H9 (cell line): ENCODE measurements at places on chromosomes 3 and 15. TPM values are rescaled to one million over a fixed set of nuclear protein-coding genes. Genes with fewer than 3 reads are reported as not detected.

GRCh38 chr3:105375750-105376511 lies 9.2 kb downstream of the ALCAM start:
- no peak overlapping the region for H3K27ac ChIP-seq
- no peak for DNase-seq
- no peaks in the 10 kb centered on the region for H3K4me1 ChIP-seq
- no peaks in the 10 kb centered on the region; the same call in 2 of the 3 replicates for H3K36me3 ChIP-seq
- no peak overlapping the region for H3K4me3 ChIP-seq
- no peaks in the 10 kb centered on the region for H3K27me3 ChIP-seq

EXD1 gene
- not detected in 2 replicates for total RNA-seq

CLRN1 gene
- not detected in 2 replicates for total RNA-seq

ADAM10 gene
- total RNA-seq = 150 and 159 TPM in 2 replicates

DNA sequence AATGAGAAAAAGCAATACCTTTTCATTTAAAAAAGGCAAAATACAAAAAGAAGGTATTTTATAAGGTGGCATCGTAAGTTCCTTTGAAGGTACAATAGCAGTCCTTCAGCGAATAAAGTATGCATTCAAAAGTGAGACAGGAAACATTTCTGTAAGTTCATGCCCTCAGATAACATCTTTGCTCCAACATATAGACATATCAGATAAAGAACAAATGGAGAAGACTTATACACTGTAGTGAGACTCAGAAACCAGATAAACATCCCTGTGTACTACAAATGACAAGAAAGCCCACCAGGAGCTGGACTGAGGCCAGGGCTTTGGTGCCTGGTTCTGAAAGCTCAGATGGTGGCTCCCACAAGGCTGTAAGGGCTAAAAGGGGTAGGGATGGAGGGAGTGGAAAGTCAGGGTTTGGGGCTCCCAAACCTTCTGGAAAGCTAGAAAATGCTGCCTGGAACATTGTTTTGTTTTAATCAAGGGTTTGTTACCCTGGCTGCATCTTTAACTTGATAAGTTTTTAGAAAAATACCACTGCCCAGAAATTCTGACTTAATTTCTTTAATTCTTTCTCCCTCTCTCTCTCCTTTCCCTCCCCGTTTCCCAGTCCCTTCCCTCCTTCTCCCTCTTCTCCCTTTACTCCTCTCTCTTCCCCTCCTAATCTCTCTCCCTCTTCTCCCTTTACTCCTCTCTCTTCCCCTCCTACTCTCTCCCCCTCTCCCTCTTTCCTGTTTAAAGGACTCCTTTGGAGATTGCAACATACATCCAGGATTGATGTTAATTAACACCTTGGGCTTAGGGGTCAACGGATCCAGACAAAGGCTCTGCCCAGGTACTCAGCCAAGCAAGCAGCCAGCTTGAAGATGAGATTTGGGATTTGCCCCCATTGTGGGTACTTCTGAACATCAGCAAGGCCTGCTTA lies 126.1 kb downstream of the AQP9 start:
- H3K36me3 ChIP-seq = no peaks in the 10 kb centered on the region
- DNase-seq = no peak
- no peak overlapping the region for H3K27ac ChIP-seq
- H3K4me1 ChIP-seq = peaks cover 14% of the 10 kb centered on the region; the same call in 1 of the 2 replicates
- H3K4me3 ChIP-seq = no peak overlapping the region

MESP2 gene
- 0.28 TPM in 1 of 2 replicates, not detected in the other for total RNA-seq

- no peak overlapping the region for H3K27ac ChIP-seq
- no peaks in the 10 kb centered on the region for H3K27me3 ChIP-seq
Measured at GRCh38 chr3:65078748-65079147, 390.9 kb upstream of the ADAMTS9 start.

DNA sequence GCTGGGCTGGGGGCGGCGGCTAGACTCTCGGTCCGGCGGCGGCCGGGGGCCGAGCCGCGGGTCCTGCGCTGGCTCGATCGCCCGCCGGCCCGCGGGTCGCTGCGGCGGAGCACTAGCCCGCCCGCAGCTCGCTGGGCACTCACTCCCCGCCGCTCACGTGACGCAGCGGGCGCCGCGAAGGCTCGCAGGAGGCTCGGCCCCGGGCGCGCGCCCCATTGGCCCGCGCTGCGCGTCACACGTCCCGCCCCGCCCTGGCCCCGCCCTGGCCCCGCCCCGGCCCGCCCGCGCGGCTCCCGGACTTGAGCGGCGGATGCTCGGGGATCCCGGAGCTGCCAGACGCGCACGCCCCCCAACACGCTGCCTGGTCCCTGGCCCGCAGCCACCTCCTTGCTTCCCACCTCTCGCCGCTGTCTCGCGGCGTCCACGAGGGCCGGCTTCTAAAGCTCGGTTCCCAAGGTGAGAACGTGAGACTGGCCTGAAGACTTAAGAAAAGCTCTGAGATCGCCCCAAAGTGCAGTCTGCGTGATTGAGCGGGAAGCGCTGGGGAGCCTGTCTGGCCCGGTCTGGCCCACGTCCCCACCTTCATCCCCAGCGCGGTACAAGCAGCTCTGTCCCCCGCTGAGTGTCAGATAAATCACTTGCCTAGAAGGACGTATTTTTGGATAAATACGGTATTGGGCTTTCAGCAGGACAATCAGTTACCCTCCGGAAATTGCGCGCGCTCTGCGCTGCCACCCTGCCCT lies at the start of gene KLF15:
KLF15 (minus strand) TSS at position 114 of the 743 bp plus-strand sequence. CDS start 4,486 bp downstream, outside the sequence.
- H3K4me1 ChIP-seq = peaks cover 4% of the 10 kb centered on the region; the same call in 1 of the 2 replicates
- H3K27me3 ChIP-seq = no peaks in the 10 kb centered on the region; the same call in 1 of the 2 replicates
- H3K27ac ChIP-seq = no peak within 1 kb of the TSS
- peak; percentile 90 for DNase-seq
- H3K36me3 ChIP-seq = no peaks in the 10 kb centered on the region; the same call in 1 of the 2 replicates

- no peak overlapping the region; the same call in 2 of the 3 replicates for H3K4me3 ChIP-seq
- H3K4me1 ChIP-seq = no peaks in the 10 kb centered on the region
- no peak for DNase-seq
- H3K27me3 ChIP-seq = no peaks in the 10 kb centered on the region
- no peaks in the 10 kb centered on the region for H3K36me3 ChIP-seq
Measured at GRCh38 chr3:122102191-122102935, 47.2 kb downstream of the CD86 start.

DNA sequence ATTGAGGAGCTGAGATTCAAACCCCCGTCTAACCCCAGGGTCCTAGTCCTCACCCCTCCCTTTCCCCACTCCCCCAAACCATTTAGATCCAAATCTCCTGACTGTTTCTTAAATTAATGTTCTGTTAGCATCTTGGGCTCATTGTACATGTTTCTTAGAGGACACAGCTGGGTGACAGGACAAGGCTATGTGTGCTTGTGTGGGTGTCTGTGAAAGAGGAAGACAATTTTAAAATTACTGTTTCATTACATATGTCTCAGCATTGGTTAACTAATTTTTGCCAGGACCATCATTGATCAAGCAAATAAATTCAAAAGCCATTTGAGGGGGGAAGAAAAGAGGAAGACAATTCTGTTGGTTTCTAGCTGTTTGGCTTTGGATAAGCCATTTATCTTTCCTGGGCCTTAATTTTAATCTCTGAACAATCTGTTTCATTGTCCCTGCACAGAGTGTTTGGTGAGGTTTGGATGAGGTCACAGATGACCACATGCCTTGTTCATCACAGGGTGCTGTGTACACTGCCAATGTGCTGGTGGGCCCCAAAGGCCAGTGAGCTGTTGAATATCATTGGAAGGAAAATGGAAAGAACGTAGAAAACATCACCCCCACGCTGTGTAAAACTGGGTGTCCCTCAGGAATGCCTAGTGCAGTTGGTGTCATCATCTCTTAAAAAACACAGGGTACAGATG lies 51.9 kb downstream of the RPLP1 start:
- no peak overlapping the region for H3K4me3 ChIP-seq
- H3K36me3 ChIP-seq = no peaks in the 10 kb centered on the region
- H3K27me3 ChIP-seq = no peaks in the 10 kb centered on the region
- no peaks in the 10 kb centered on the region for H3K4me1 ChIP-seq

COL8A1 gene
- total RNA-seq = 0.17 and 0.26 TPM in 2 replicates

DNA sequence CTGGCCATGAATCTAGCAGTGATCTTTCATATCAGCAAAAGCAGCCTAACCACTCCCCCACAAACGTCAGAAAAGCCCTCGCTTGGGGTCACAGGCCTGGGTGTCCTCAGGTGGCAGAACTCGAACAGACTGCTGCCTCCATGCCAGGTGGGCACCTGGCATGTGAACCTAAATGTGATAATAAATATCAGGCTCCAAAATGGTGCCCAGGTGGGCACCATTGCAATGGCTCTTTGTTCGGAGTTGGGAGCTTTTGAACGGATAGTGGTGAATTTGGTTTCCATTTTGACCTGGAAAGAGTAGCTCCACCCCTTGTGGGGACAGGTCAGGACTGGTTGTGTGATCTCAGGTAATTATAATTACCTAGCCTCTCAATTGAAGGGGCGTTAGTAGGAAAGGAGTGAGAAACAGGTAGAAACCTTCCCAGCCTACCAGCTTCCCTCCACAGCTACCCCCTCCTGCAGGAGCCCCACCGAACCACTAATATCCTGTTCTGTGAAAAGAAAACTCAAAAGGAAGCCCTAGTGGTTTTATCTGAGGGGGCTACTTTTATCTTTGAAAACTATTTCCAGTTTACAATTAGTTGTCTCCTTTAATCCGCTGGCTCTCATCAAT lies 18.1 kb downstream of the MYO1E start:
- 0 out of 2 replicates have a peak, but pooled peaks cover 2% of the 10 kb centered on the region for H3K27me3 ChIP-seq
- peak; percentile 66 for DNase-seq
- H3K4me1 ChIP-seq = peaks cover 34% of the 10 kb centered on the region
- H3K36me3 ChIP-seq = peaks cover 17% of the 10 kb centered on the region
- peak overlapping the region; percentile 100 for H3K27ac ChIP-seq

GOLGA6A gene
- 0.72 and 0.90 TPM in 2 replicates for total RNA-seq

CFAP44 gene
- 2.0 and 3.7 TPM in 2 replicates for total RNA-seq

GRCh38 chr15:32781781-32782180 lies 64.0 kb downstream of the GREM1 start:
- H3K27ac ChIP-seq = no peak overlapping the region
- H3K4me1 ChIP-seq = peaks cover 2% of the 10 kb centered on the region; the same call in 1 of the 2 replicates
- H3K27me3 ChIP-seq = no peaks in the 10 kb centered on the region
- no peak overlapping the region for H3K4me3 ChIP-seq

- DNase-seq = no peak
- H3K27ac ChIP-seq = no peak overlapping the region
- H3K4me1 ChIP-seq = peaks cover 2% of the 10 kb centered on the region
- no peak overlapping the region for H3K4me3 ChIP-seq
Measured at GRCh38 chr3:150921209-150921608, 16.0 kb upstream of the MINDY4B start.

DNA sequence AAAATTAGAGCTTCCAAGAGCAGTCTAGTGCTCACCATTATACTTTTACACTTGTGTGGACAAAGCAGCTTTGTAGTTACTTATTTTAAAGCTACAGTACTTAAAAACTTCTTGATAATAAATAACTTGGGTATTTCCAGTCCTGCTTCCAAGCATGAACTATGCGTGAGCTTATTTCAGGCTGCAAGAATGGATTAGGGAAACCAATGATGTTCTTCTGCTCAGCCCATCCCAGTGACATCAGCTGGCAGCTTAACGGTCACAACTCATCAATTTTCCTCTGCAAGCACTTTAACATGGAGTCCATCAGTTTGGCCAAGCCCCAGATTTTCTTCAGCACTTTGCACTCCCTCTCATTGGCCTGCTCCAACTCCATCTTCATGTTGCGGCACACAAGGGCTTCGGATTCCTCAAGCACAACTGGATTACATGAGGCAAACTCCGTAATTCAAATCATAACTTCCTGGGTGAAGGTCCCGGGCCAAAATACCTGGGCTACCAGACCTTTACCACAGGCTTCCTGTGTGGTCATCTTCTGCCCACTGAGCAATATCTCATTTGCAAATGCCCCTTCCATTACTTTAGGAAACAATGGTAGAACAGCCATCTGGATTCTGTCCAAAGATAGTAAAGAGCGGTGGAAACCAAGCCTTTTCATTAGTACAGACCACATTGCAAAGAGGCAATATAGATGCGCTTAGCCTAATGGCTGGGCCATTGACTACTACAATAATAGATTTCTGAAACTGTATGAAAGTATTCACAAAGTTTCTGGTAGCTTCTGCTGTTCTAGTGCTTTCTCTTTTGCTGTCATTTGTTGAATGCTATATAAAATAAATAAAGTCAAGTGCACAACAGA lies 87.5 kb upstream of the DAZL start:
- H3K27ac ChIP-seq = no peak overlapping the region
- no peak overlapping the region for H3K4me3 ChIP-seq
- DNase-seq = no peak
- no peaks in the 10 kb centered on the region for H3K27me3 ChIP-seq

PLA2G4F gene
- total RNA-seq = not detected in 2 replicates

ILDR1 gene
- total RNA-seq = 0.68 and 1.1 TPM in 2 replicates

DNA sequence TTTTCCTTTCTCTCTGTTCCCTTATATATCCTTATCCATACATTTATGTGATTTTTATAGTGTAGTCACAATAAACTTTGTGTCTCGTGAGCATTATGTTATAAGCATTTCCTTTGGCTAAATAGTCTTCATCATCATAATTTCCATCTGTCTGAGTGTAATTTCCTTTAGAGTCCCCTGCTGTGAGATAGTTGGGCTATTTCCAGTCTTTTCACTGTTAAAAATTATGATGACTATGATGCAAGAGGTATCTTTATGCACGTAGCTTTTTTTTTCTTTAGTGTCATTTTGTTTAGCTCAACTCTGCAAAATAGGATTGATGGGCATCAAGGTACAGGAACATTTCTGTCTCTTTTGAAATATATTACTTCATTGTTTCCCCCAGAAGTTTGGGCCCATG lies 26.9 kb upstream of the CA12 start:
- no peaks in the 10 kb centered on the region for H3K36me3 ChIP-seq
- no peak overlapping the region for H3K27ac ChIP-seq
- no peak for DNase-seq
- H3K4me3 ChIP-seq = no peak overlapping the region
- no peaks in the 10 kb centered on the region for H3K4me1 ChIP-seq

GRCh38 chr3:34178415-34178814 lies 380.0 kb downstream of the PDCD6IP start:
- no peak for DNase-seq
- H3K36me3 ChIP-seq = no peaks in the 10 kb centered on the region; the same call in 2 of the 3 replicates
- H3K4me1 ChIP-seq = peaks cover 10% of the 10 kb centered on the region; the same call in 1 of the 2 replicates
- H3K27ac ChIP-seq = no peak overlapping the region
- no peak overlapping the region for H3K4me3 ChIP-seq

DNA sequence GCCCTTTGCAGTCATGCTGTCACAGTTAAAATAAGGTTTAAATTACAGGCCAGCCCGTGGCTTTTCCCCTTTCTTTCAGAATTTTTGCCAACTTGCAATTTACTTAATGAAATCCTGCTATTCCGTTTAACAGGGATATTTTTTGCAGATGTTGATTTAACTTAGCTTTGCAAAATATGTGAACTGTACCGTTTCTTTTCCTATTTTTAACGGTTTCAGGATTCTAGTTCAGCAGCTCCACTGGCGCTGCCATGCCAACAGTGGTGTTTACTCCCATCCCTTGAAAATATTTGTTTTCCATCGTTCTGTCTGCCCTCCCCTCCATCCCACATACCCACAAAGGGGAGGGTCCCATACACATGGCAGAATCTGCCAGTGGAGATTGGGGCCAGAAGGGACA lies 54.3 kb downstream of the SMAD6 start:
- H3K4me3 ChIP-seq = no peak overlapping the region
- DNase-seq = no peak
- peaks cover 6% of the 10 kb centered on the region for H3K36me3 ChIP-seq
- no peaks in the 10 kb centered on the region for H3K27me3 ChIP-seq
- no peaks in the 10 kb centered on the region for H3K4me1 ChIP-seq

NR2E3 gene
- total RNA-seq = 0.31 and 0.35 TPM in 2 replicates

SEMA7A gene
- total RNA-seq = 5.7 and 7.0 TPM in 2 replicates
